ENCODE measurements at places on chromosomes 12 and 14.

DNA sequence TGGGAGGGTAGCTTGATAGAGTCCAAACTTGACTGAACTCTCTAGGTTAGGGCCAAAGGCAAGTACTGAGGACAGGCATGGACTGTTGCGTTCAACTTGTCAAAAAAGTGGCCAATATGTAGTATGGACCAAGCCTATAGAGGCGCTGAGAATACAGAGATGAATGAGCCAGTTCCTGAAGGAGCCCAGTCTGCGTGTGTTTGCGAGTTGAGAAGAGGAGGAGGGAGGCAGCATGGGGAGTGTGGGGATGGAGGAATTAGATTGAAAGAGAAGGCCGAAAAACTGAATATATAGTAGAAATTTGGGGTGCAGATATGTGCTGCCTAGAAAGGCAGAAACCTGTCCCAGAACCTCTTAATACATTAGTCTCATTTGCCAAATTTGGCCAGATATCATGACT lies 412.4 kb downstream of the PCNX1 start:
- DNase-seq: no peak

- no peak for DNase-seq
Observed at GRCh38 chr14:87628780-87629179, 364.2 kb downstream of the GALC start.

DNA sequence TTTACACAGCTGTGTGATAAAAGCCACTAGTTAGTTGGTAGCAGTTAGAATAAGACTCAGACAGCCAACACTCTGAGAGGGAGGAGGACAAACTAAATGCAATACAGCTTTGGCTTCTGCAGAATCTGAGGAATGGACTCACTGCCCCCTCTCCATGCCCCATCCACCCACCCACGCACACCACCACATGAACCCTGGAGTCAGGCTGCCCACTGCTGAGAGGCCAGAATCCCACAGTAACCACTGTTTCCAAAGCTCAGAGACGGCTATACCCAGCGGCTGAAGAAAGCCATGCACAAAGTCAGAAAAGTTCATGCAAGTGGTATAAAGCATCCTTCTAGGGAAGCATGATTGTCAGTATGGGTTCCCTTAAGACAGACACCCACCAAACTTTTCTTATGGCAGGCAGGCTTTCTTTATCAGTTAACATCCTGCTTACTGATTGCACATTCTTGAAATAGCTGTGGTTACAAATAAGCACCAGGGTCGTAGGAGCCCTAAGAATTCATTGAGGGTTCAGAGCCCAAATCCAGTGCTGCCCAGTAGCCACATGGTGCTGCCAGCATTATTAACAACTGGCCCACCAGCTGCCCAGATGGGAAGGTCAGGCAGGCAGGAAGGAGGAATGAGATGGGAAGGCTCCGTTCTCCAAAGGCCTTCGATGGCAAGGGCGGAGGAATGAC lies 61.5 kb downstream of the NT5DC3 start:
- DNase-seq: no peak

DNA sequence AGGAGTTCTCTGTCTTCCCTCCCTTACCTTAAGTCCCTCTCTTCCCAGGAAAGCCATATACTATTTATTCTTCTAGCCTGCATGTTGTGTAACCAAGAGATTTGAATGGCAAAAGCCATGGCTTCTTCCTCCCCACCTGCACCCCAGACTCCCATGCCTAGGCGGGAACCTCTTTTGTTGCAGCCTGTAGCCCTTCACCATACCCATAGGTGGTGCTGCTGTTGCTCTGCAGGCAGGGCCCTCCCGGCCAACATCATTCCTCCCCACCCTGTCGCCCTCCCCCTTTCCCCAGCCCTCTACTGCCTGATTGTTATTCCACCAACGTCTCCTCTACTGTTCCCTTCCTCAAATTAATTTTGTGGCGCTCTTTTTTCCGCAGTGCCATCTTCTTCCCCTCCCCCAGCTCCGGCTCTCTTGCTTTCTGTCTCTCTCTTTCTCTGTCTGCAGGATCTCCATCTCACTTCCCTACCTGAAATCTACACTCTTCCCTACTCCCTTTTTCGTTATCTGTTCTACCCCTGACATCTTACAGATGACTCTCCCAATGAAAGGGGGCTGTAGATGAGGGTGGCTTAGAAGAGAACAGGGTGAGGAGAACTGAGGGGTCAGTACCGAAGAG lies 13.8 kb downstream of the NGDN start:
- no peak for DNase-seq

DNA sequence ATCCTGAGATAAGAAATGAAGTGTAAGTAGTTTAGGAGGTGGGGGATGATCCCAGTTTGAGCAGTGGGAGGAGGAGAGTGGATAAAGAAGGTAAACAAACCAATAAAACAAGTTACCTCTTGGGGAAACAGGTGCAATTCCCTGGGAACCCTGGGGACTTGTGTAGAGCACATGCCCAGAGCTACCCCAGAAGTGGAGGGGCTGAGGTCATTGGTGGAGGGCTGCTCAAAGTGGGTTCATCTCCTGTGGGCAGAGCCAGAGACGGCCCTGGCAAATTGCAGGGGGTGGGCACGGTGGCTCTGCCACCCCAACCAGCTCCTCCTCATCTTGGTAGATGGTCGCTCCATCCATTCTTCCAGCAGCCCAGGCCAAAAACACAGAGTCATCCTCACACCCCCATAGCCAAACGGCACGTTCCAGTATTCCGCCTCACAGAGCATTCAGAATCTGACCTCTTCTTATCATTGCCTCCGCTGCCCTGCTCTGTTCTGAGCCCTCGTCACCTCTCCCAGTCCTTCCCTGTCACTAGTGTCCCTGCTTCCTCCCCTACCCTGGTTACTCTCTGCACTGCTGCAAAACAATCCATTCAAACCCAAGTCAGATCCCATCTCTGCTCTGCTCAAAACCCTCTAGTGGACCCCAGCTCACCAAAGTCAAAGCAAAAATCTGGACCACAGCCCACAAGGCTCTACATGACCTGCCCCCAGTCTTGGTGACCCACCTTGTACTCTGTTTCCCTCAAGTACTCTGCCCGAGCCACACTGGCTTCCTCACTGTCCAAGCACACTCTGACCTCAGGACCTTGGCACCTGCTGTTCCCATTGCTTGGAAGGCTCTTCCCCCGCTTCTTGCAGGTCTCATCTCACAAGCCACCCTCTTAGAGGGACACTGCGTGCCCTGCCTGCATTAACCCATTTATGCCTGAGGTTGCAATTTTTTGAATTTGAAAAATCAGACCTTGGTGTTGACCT lies 5.5 kb downstream of the CYP46A1 start:
- DNase-seq: no peak

- no peak for DNase-seq
Observed at GRCh38 chr12:15393995-15394394, 71.7 kb downstream of the PTPRO start.

DNA sequence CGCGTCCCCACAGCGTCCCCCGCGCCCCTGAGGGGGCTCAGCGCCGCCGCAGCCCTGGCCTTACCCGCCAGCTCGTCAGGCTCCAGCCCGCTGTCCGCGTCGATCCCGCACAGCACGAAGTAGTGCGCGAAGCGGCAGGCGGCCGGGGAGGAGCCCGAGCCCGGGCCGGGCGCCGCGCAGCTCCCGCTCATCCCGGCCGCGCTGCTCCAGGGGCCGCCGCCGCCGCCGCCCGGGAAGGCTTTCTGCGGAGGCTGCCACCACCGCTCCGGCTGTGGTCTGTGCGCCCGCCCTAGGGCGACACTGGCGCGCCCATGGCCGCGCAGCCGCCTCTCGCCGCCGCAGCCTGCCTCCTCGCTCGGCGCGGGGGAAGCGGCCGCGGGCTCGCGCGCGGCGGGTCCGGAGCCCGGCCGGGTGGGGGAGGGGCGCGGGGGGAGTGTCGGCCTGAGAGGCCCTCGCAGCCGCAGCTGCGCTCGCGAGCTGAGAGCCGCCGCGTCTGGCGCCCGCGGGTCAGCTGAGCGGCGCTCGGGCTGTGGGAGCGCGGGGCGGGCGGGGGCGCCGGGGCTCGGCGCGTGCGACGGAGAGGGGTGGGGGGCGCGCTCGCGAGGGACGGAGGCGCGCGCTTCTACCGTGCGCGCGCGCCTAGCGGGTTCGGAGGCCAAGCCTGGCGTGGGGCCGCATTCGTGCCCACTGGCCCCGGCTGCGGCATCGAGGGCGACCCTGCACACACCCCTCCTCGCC lies at the start of gene DENND5B:
Gene DENND5B (minus strand): TSS at position 495 of the 738 bp plus-strand sequence. CDS start 304 bp downstream, at position 191.
- DNase-seq: peak; percentile 35

- DNase-seq: no peak
Observed at GRCh38 chr12:106417926-106418910, 60.7 kb downstream of the POLR3B start.

- DNase-seq: no peak
Observed at GRCh38 chr14:37268788-37269187, 71.1 kb downstream of the MIPOL1 start.

GRCh38 chr14:102591372-102591943 lies 991 bp upstream of the RCOR1 start:
- peak; percentile 14 for DNase-seq

DNA sequence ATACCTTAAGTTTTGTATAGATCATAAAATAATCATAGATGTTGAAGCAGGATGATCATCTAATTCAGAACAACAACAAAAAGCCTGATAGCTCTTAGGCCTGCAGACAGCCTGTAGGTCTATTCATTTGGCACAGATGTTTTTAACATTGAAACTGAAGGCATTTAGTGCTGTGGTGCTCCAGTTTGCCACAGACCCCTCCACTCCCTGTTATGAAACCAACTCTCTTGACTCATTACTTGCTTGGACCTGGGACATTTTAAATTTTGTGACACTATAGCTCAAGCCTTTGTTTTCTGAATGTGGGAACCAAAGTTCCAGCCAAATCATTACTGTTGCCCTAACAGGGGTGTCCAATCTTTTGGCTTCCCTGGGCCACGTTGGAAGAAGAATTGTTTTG lies 9.1 kb downstream of the PRKCH start:
- no peak for DNase-seq

DNA sequence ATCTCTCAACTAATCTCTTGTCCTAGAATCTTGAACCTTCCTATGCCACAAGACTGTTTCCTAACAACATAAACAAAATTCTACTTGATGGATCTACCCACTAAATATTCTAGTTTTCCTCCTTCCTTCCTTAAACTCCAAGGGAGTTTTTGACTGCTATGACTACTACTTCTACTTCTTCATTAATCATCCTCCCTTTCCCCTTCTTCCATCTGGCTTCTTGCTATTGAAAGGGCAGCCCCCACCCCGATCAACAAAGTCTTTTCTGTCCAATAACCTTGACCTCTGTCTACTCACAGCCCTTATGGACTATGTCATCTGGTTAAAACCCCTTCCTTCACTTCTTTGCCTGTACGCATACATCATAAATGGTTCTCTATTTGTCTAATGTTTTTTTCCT lies 5.6 kb downstream of the LTA4H start:
- DNase-seq: peak; percentile 48

DNA sequence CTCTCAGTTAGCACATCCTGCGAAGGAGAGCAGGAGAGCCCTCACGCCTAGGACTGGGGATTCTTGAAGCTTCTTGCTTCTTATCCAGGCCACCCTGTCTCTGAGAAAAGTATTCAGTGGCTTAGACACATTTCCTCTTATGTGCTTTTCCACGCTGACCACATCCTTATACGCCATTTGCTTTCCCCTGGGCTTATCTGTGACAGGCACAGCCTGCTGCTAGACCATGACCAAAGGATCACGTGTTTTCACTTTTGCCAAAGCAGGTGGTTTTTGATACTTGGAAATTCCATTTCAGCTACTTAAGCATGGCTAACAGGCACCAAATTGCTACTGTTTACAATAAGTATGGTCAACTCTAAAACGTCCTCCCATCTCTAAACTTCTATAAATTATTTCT lies 587.4 kb downstream of the AACS start:
- DNase-seq: no peak

DNA sequence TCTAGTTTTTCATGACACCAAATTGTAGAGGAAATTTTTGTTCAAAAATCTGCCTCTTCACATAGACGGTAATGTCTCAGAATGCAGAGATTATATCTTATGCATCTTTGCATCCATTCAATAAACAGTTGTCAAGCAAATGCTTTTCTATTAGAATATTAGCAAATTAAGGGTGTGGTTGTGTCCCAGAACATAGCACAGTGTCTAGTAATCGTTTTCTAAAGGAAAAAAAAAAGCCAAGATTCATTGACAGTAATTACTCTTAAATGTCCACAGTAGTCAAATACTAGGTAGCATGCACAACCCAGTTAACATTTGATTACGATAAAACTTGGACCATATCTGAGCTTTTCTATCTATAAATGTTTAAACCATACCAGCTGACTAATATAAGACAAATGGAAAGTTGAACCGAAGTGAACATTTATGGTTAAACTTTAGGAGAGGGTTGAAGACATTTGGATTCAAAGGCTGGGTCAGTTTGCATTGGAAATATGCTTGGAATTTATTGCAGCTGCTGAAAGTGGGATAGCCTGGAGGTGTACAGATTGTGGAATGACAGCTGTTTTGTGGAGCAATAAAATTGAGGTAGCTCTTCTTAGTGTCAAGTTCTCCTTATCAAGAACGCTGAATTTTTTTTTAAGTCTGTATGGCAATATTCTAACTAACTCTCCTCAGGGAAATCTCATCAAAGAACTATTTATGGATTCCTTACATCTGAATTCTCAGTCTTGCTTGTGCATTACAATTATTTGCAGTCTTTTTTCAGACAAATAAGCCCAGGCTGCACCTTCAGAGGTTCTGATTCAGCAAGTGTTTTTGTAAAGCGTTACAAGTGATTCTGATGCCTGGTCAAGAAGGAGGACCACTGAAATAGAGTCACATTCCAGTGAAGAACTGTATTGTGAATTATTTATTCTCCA lies 66.7 kb upstream of the ATP2B1 start:
- no peak for DNase-seq

- DNase-seq: no peak
Observed at GRCh38 chr12:131279281-131279921, 325.7 kb downstream of the ADGRD1 start.

Measured in inflammatory macrophage treated with lipopolysaccharide for 1 hour (primary cell).